GM12891 (cell line): ENCODE measurements at places on chromosomes 11 and 22.

GRCh38 chr11:80872116-80872728 is 1431.4 kb upstream of the TENM4 start:
- DNase-seq = no peak

DNA sequence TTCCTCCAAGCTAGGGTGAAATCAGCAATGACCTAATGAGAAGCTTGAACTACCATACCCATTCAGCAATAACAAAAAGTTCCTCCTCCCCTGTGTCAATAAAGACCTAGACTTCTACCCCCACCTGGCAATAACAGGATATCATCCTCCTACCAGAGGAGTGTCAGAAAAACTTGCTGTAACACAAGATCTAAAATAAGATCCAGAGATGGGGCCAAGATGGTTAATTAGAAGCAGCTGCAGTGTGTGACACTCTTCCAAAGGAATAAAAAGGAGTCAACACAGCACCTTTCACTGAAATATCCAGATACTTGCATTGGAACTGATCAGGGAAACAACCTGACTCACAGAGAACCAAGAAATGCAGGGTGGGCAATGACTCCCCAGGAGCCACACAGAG is 84.4 kb upstream of the ARHGAP42 start:
- DNase-seq = no peak

GRCh38 chr11:92696076-92696475 is 273.4 kb upstream of the MTNR1B start:
- DNase-seq = no peak

GRCh38 chr11:133081020-133081419 is 451.3 kb downstream of the OPCML start:
- DNase-seq = no peak

GRCh38 chr11:110253525-110253924 is 42.9 kb downstream of the RDX start:
- DNase-seq = no peak

GRCh38 chr11:45322111-45322705 is 36.1 kb upstream of the SYT13 start:
- no peak for DNase-seq

GRCh38 chr22:35548722-35549112 is 8.1 kb downstream of the RASD2 start:
- no peak for DNase-seq

DNA sequence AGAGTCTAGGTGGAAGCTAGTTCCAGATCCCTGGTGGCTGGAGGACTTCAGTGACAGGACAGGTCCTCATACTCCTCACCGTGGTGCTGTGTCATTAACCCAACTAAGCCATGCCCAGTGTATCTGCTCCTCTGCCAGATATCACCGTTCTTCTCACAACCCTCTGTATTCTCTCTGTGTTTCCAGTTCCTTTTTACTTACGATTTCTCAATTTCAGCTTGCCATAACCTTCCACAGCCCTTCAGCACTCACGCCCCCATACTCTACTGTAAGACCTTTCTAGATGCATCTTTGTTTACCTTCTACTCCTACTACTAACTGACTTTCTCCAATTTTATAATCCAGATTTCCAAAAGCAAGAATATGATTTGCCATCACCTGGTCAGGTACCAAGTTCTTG is 26.1 kb upstream of the RIC3 start:
- DNase-seq = no peak

- no peak for DNase-seq
Measured at GRCh38 chr22:27086080-27087044, 429.0 kb downstream of the MIAT start.

DNA sequence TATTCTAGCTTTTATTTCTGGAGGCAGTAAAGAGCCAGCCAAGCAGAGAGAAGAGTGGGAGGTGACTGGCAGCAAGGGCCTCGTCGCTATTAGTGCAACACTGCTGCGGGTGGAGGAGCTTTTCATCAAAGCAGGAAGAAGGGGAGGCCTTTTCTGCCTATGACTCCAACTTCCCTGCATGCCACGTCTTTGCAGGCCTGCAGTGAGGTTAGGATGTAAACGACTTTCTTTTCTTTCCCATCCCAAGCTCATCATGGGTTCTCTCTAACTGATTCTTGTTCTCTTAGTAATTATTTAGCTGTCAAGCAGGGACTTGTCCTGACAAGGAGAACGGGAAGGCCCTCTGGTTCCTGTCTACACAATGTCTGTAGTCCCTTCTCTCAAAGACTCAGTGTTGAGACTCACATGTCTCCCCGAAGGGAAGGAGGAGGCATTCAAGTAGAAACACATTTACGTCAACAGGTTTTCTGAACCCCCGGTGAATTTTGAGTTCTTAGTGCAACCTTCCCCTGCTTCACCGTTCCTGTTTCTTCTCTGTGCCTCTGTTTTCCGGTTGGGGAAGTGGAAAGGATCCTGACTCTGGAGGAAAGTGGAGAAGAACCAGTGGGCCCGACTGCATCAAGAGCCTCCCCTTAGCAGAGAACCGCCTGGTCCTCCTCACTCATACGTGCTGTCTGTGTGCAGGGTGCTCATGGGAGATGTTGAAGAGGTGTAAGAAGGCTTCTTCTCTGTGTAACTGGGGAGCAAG is 56.9 kb downstream of the PACS1 start:
- no peak for DNase-seq

GRCh38 chr11:124807660-124808270 is 7.6 kb upstream of the MSANTD2 start:
- DNase-seq = no peak

- no peak for DNase-seq
Measured at GRCh38 chr22:41470886-41471285, 2.0 kb downstream of the ACO2 start.

DNA sequence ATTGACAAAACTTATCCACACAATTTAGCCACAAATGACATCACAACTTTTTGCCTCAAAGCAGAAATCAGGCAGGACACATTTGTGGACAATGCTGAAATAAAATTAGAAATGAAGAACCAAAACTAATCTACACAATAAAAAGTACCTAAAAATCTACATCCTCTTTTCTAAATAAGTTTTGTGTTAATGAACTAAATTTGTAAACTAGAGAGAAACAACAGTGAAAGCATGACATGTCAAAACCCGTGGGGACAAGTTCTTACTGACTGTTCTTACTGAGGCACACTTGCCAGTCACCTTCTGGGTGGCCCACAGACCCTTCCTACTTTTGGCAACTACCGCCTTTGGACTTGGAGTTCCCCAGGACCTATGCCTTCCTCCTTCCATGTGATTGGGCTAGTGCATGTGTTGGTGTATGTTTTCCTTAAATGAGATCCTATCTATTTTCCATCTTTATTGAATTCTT is 60.7 kb upstream of the MUC15 start:
- DNase-seq = no peak

GRCh38 chr22:42414565-42415303 is 17.5 kb downstream of the NFAM1 start:
- no peak for DNase-seq

GRCh38 chr22:35894937-35895708 is 133.5 kb downstream of the RBFOX2 start:
- DNase-seq = no peak
